ENCODE measurements at places on chromosomes 6 and 20.
A peak's percentile ranks its signal among the peaks of the same experiment; 100 is the strongest.

DNA sequence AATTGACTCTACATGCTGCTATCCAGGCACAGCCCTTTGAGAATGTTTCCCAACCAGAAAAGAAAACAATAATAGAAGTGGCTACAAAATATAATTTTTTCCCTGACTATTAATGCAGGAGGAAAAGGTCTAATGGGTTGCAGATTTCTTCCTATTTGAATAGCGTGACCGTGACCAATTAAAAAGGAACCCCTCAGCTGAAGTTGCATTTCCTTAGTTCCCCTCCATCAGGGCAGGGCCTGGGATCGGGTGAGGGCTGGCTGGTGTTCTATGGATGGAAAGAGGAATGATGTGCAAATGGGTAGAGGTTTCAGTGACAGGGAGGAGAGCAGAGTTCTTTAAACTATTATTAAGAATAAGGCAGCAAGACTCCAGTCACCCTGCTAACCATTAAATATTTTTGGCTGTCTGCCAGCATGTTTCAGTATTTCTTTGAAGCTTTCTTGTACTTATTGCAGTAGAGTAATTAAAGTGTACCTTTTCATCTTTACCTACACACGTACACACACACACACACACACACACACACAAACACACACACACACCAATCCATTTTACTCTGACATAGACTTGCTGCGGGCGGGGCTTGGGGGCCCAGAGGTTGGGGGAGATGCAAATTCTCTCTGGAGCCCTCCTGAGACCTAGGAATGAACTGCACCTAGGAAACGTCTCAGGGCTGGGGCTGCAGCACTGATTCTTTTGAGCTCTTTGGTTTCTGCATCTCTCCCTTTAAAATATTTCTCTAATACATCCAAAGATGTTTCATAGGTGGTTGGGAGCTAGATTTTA, 154.8 kb upstream of the SLC35B3 start:
- peak; percentile 3 for DNase-seq

GRCh38 chr6:89034586-89035251, 45.8 kb upstream of the PNRC1 start:
- DNase-seq: peak; percentile 47

DNA sequence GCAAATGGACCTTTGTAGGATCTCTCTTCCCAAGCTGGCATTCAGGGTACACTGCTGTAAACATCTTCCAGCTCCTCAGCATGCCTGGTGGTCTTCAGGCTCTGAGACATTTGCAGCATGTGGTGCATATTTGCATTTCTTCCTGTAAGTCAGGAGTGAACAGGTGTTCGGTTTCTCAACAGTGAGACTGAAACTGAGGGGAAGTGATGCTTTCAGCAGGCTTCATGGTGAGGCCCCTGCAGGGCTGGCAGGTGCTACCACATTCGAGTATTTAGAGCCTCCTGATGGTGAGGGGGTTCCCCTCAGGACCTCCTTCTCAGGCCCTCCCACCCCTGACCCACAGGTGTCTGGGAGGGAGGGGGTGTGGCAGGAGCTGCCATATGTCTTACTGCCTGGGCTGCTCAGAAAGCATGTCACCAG, 15.1 kb downstream of the MYBL2 start:
- no peak for DNase-seq

- peak; percentile 44 for DNase-seq
Measured at GRCh38 chr6:34521463-34522285, 34.5 kb downstream of the SPDEF start.
